CMK (cell line): ENCODE measurements at places on chromosomes 3 and 15.

DNA sequence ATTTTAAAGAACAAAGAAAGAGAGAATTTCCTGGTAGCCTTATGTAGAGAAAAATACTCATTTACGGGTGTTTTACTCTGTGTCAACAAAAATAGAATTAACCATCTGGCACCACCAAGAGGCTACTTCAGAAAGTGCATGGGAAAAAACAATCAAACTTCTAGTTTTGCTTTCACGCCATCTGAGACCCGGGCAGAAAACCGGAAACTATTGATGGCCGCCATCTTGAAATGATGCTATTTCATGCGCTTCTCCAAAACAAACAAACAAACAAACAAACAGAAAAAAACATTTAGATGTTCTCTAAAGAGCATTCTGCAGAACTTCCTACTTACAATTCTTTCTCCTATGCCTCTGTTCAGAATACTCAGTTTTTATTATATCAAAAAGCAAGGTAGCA is 49.4 kb upstream of the SYNPR start:
- no peak for DNase-seq

DNA sequence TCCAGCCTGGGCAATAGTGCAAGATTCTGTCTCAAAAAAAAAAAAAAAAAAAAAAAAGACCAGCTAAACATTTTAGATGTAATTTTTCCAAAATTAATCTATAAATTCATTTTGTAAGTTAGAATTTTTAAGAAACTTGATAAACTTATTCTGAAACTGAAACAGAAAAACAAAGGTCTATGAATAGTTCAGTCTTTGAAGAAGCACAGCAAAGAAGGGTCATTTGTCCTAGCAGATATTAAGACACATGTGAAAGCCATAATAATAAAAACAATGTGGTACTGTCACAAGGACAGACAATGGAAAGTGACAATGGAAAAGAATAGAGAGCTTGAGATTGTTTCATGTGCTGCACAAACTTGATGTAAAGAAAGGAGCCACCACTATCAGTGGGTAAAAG is 29.0 kb upstream of the PRSS50 start:
- no peak for DNase-seq

DNA sequence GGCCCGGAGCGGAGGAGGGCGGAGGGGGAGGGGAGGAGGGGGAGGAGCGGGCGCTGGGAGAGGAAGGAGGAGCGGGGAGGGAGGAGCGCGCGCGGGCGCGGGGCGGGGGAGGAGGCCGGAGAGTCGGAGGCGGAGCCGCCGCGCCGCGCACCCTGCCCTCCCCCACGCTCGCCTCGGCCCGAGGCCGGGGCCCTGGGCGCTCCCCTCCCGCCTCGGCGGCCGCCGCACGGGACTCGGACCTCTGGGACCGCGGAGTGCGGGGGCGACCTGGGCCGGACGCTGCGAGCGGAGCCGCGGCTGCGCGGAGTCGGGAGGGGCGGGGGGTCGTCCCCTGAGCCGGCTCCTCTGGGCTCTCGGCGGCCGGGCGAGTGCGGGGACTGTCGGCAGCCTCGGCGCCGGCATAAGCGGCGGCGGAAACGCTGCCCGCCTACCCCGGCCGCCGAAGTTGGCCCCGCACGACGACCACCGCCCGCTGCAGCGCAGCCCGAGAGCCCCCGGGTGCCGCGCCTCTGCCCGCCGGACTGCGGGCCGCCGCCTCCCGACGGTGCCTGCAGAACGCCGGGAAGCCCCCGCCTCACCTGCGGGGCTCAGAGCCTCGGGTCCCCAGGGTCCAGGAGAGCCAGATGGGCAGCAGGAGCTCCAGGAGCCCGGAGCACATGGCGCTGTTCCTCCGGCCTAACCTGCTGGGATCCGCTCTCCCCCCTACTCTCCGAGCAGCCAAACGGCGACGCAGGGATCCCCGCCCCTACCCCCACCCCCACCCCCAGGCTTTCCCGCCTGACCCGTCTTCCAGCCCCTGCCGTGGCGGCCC is 406 bp upstream of the GABRB3 start:
- no peak for DNase-seq

DNA sequence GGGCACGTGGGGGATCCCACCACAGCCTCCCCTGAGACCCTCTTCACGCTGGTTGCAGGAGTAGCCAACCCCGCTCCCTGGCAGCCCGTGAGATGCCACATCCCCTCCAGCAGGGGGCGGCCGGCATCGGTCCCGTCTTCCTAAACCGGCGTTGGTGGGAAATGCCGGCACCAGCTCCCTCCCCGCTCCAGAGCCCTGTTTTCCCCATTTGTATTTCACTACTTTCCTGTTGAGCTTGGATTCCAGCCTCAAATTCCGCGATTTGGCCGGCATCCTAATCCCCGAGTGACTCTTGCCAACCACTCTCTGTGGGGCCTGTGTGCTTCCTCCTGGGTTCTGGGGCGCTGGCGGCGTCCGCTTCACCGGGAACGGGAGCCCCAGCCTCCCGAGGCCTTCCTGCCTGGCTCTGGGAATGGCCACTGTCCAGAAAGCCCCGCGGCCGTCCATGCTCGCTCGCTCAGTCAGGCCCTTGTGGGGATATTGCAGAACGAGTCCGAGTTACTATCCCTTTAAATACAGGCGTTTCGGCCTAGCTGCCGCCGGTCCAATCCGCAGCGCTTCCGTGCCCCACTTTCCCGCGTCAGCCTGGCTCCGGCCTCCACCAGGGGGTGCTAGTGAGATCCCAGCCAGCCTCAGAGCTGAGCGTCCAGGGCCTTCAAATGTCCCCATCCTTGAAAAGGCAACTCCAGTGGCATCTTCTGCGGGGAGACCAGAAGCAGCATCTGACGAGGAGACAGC is 8.1 kb upstream of the ADAMTS17 start:
- peak; percentile 71 for DNase-seq

GRCh38 chr15:65083262-65083701 is 6.7 kb downstream of the KBTBD13 start:
- no peak for DNase-seq

GRCh38 chr15:89278307-89278706 is 34.5 kb downstream of the FANCI start:
- DNase-seq: no peak

GRCh38 chr3:134446800-134447199 is 39.0 kb downstream of the ANAPC13 start:
- DNase-seq: no peak

DNA sequence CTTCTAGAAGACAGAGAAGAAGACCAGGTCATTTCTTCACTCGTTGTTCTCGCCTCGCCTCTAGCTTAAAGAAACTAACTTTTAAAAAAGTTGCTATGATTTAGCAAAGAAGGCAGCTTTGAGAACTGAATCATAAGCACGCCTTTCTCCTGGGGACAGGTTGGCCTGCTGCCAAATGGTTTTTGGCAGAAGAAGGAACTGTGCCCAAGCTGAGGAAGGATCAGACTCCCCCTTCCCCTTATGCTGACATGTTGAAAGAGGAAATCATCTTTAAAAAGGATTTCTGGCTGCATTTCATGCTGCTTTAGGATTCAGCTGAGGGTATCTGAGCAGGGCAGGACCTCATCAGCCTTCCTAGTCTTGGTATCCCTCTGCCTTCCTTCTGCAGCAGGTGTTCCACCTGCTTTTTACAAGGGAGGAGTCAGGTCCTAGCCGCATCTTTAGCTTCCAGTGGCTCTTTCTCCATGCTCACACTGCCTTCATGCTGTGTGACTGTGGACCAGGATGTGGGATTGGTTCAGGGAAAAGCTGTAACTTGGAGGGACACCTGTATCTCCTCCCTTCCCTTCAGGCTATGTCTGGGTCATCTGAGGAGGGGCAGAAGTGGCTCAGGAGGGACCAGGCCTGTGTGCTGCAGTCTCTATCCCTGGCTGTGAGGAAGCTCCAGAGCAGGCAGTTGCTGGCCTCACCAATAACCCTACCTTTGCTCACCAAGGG is 34.1 kb upstream of the HACD2 start:
- no peak for DNase-seq

DNA sequence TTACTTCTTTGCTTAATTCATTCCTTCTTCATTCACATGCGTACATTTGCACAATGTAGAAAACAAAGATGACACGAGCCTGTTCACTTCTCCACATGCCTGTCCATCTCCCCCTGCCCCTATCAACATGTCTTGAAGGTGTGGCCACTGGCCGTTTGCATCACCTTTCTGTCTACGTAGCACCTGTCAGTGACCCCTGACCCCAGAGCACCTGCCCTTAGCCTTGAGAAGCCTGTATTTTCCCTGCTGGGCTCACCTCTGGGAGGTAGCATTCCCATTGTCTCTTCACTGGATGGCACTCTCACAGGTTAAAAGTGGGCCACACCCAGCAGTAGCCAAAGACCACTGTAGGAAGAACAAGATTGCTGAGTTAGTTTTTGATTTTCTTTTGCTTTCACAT is 234.1 kb downstream of the THSD4 start:
- no peak for DNase-seq

GRCh38 chr3:62636235-62636826 is 238.9 kb downstream of the CADPS start:
- no peak for DNase-seq

DNA sequence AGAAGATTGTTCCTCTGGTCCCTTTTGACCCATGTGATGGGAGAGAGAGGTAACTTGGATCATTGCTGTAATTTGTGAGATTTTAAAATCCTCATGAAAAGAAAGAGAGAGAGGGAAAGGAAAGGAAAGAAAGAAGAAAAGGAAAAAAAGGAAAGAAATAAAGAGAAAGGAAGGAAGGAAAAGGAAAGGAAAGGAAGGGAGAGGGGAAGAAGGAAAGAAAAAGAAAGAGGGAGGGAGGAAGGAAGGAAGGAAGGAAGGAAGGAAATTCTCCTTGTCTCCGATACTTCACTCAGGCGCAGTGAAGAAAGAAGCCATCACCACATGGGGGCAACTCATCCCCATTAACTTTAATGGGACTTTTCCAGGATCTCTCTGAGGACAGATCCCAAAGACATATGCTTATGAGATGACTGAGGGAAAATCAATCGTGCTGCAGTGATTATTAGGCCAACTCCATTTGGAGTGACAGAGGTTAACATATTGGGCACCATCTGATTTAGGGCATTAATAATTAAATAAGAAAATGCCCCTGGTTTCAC is 123.0 kb downstream of the MEGF11 start:
- DNase-seq: no peak

DNA sequence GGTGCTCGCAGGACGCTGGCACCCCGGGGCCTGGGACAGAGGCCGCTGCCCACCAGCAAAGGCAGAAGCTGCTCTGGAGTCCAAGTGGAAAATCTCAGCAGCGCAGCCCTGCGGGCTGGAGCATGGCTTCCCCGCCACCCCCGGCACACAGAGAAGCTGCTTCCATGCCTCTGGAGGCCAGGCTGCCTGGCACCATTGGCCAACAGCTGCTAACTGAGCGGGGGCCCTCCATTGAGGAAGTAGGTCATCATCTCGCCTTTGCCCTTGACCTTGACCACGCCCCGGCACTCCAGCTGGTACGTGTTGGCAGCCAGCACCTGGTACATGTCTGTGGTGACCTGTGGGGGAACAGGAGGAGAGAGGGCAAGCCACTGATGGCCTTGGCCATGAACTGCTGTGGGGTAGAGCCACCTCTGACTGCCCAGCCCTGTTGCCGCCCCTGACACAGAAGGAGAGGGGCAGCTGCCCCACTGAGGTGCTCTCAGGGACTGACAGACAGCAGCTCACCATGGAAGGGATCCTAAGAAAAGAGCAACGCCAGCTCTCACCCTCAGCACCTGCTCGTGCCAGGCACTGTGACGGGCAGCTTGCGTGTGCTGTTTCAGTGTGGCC is 82.8 kb downstream of the SEC22A start:
- DNase-seq: no peak

DNA sequence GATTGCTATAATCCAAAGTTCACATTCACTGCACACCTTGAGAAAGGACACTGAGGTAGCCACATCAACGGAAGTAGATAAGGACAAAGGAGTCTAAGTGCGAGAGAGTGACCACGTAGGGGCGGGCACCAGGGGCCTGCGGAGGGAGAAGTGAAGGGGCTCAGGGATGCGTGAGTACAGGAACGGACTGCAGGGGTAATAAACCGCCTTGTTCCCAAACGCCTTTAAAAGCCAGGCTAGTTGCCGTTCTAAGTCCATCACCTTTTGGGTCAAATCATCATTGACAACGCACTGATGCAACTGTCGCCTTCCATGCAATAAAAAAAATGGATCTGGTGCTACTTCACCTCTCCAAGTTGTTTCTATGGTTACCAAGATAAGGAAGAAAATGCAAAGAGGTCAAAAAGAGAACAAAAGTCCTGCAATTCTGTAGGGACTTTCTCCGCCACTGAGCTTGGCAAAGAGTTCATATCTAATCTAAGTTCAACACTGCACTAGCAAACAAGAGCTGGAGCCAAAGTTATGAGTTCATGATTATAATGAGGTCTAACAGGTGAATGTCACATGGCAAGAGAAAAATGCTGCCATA is 32.6 kb upstream of the ATP11B start:
- DNase-seq: no peak

DNA sequence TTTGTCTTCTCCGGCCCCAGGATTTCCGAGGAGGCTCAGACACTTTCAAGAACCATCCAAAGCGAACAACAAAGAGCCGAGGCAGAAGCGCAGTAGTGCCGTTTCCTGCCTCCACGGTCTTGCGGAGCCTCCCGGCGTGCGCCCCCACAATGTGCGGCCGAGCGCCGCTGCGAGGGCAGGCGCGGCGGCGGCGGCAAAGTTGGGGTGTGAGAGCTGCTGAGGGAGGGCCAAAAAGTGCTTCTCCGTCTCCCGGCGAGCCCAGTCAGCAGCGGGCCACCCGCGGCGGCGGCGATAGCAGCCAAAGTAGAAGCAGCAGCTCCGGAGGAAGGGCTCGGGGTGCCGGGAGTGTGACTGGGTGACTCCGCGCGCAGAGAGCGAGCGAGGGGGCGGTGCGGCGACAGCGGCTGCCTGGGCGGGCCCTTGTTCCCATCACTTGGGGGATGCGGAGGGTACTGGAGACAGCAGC is 749.1 kb downstream of the ROBO1 start:
- no peak for DNase-seq

DNA sequence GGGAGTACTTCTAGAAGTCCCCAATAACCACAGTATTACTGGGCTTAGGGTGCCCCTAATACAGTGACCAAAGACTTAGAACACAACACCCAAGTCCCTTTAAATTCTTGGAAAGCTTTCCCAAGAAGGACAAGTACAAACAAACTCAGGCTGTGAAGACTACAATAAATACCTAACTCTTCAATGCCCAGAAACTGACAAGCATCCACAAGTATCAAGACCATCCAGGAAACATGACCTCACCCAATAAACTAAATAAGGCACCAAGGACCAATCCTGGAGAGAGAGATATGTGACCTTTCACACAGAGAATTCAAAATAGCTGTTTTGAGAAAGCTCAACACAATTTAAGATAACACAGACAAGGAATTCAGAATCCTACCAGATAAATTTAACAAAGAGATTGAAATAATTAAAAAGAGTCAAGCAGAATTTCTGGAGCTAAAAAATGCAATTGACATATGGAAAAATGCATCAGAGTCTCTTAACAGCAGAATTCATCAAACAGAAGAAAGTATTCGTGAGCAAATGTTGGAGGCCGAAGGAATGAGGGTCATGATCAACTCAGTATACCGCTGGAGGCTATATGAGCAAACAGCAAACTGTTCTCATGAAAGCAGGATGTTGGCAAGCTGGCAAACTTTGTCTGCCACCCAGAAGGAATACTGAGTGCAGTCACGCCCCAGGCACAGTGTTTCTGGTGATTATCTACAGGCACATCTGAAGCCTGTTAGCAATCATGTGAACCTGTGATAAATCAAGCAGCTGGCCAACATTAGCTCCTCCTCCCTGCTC is 87.0 kb upstream of the NECTIN3 start:
- no peak for DNase-seq
